Ovary (tissue), 10 donors: ENCODE measurements at places on chromosomes 12 and 14.

DNA sequence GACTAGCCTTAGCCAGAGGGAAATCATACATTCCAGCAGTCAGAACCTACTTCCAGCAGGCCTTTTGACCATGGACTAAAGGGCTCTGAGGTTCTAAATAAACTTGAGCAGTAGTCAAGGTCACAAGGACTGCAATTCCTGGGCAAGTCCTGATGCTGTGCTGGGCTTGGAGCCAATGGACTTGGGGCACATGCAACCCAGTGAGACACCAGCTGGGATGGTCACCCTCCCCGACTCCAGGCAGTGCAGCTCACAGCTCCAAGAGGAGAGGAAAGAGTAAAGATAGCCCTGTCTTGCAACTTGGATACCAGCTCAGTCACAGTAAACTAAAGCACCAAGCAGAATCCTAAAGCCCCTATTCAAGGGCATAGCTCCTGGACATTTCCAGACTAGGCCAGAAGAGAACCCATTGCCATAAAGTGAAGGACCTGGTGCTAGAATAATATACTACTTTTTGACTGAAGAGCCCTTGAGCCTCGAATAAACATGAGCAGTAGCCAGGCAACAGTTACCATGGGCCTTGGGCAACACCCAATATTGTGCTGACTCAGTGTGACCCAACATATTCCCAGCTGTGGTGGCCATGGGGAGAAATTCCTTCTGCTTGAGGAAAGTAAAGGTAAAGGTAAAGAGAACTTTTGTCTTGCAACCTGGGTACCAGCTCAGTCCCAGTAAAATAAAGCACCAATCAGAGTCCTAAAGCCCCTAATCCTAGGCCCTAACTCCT is 226.2 kb upstream of the CLEC14A start:
- DNase-seq = no peak
- H3K4me1 ChIP-seq = no peaks in the 10 kb centered on the region
- H3K36me3 ChIP-seq = no peaks in the 10 kb centered on the region
- H3K27me3 ChIP-seq = no peaks in the 10 kb centered on the region
- H3K4me3 ChIP-seq = no peak overlapping the region

- H3K27me3 ChIP-seq = peaks cover 3% of the 10 kb centered on the region
- H3K36me3 ChIP-seq = no peaks in the 10 kb centered on the region
- peaks cover 10% of the 10 kb centered on the region for H3K4me1 ChIP-seq
- H3K27ac ChIP-seq = no peak within 1 kb of the TSS
- DNase-seq = peak; percentile 43
Observed at GRCh38 chr12:49094160-49094974, at the start of gene DHH. Gene DHH, minus strand, starts transcription at chr12:49094801. Its CDS starts 289 bp downstream, at chr12:49094512.

DNA sequence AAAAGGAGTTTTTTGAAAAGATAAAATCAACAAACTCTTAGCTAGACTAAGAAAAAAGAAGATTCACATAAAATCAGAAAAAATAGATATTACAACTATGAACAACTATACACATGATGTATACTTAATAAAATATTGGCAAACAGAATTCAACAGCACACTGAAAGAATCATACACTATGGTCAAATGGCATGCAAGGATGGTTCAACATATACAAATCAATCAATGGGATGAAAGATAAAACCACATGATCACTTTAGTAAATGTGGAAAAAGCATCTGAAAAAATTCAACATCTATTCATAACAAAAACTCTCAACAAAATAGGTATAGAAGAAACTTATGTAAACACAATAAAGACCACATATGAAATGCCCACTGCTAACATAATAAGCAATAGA is 84.5 kb upstream of the BBS10 start:
- H3K4me1 ChIP-seq = no peaks in the 10 kb centered on the region
- H3K27ac ChIP-seq = no peak overlapping the region
- no peak overlapping the region for H3K4me3 ChIP-seq
- H3K27me3 ChIP-seq = no peaks in the 10 kb centered on the region
- no peaks in the 10 kb centered on the region for H3K36me3 ChIP-seq

GRCh38 chr14:94844593-94845152 is 74.8 kb upstream of the GSC start:
- no peaks in the 10 kb centered on the region for H3K36me3 ChIP-seq
- no peak for DNase-seq
- no peaks in the 10 kb centered on the region for H3K4me1 ChIP-seq
- no peak overlapping the region for H3K4me3 ChIP-seq
- H3K27me3 ChIP-seq = no peaks in the 10 kb centered on the region
- no peak overlapping the region for H3K27ac ChIP-seq

DNA sequence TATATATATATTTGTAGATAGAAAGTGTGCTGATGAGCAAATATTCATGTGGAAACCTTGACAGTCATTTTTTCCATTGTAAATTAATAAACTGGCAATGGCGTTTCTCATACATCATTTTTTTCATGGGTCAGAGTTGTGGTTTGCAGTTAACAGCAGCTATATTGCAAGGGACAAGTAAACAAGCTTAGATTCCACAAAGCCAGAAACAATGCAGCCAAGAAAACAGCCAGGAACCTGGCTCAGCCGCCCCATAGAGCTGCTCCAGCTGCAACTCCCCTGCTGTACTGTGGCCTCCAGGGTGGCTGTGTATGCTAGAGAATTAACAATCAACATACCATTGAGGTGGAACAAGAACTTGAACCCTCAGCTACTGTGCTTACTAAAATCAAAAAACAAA is 298.2 kb downstream of the TMEM132D start:
- no peak for DNase-seq
- H3K4me3 ChIP-seq = no peak overlapping the region
- no peaks in the 10 kb centered on the region for H3K27me3 ChIP-seq
- no peaks in the 10 kb centered on the region for H3K36me3 ChIP-seq
- H3K27ac ChIP-seq = no peak overlapping the region

GRCh38 chr12:42442311-42442759 is 116.4 kb downstream of the PPHLN1 start:
- no peak overlapping the region for H3K4me3 ChIP-seq
- DNase-seq = no peak
- no peaks in the 10 kb centered on the region for H3K27me3 ChIP-seq
- H3K27ac ChIP-seq = no peak overlapping the region
- H3K4me1 ChIP-seq = no peaks in the 10 kb centered on the region
- H3K36me3 ChIP-seq = no peaks in the 10 kb centered on the region

- no peak overlapping the region for H3K4me3 ChIP-seq
- no peak overlapping the region for H3K27ac ChIP-seq
- no peaks in the 10 kb centered on the region for H3K4me1 ChIP-seq
- H3K27me3 ChIP-seq = no peaks in the 10 kb centered on the region
- no peak for DNase-seq
Observed at GRCh38 chr12:5988088-5988487, 43.0 kb upstream of the ANO2 start.

DNA sequence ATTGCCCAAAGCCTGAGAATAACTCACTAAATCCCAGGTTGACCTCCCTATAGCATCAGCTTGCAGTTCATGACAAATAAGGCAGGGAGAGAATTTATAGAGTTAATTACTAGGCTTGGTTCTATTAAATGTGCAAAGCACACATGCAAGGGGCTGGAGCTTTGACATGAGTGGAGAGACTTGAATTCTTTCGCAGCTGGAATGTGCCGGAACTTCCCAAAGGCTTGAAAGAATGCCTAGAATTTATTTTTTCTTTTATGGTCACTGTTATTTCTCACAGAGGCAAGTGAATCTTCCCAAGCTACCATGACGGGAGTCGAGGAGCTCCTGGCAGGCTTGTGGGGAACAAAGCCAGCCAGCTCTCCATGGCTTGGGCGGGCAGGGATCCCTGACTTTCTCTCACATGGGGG is 95.5 kb upstream of the USP44 start:
- H3K4me1 ChIP-seq = peaks cover 2% of the 10 kb centered on the region
- no peak overlapping the region for H3K4me3 ChIP-seq
- no peaks in the 10 kb centered on the region for H3K36me3 ChIP-seq

GRCh38 chr14:92471919-92472318 is 41.7 kb upstream of the RIN3 start:
- H3K36me3 ChIP-seq = no peaks in the 10 kb centered on the region
- no peaks in the 10 kb centered on the region for H3K27me3 ChIP-seq
- no peak for DNase-seq
- no peak overlapping the region for H3K4me3 ChIP-seq
- no peak overlapping the region for H3K27ac ChIP-seq
- H3K4me1 ChIP-seq = peaks cover 1% of the 10 kb centered on the region
